HT1080 (cell line): ENCODE measurements at places on chromosomes 13 and 19. TPM values are rescaled to one million over a fixed set of nuclear protein-coding genes. Genes with fewer than 3 reads are reported as not detected.

Gene MAMSTR
- total RNA-seq = 0.35 TPM in 1 of 2 replicates, not detected in the other

Gene ACP5
- total RNA-seq = 1.8 and 2.4 TPM in 2 replicates

Gene FFAR3
- total RNA-seq = 0.11 TPM in 1 of 2 replicates, not detected in the other

Gene TEX29
- 0.29 and 0.70 TPM in 2 replicates for total RNA-seq

Gene ATCAY
- not detected in 2 replicates for total RNA-seq

Gene PCDH9
- total RNA-seq = 0.50 and 0.92 TPM in 2 replicates

Gene TSKS
- not detected in 2 replicates for total RNA-seq
